Stimulated activated CD4-positive, alpha-beta T cell treated with anti-CD3 and anti-CD28 coated beads, Interleukin-15, amount 100 ng/mL, for 24 hours (primary cell): ENCODE measurements at places on chromosomes 1 and 21.

- no peak for DNase-seq
Observed at GRCh38 chr1:2956576-2956975, 64.7 kb upstream of the ACTRT2 start.

- DNase-seq: no peak
Observed at GRCh38 chr1:225914947-225915346, 9.1 kb downstream of the PYCR2 start.

- DNase-seq: no peak
Observed at GRCh38 chr1:150299716-150300115, 6.1 kb downstream of the MRPS21 start.

DNA sequence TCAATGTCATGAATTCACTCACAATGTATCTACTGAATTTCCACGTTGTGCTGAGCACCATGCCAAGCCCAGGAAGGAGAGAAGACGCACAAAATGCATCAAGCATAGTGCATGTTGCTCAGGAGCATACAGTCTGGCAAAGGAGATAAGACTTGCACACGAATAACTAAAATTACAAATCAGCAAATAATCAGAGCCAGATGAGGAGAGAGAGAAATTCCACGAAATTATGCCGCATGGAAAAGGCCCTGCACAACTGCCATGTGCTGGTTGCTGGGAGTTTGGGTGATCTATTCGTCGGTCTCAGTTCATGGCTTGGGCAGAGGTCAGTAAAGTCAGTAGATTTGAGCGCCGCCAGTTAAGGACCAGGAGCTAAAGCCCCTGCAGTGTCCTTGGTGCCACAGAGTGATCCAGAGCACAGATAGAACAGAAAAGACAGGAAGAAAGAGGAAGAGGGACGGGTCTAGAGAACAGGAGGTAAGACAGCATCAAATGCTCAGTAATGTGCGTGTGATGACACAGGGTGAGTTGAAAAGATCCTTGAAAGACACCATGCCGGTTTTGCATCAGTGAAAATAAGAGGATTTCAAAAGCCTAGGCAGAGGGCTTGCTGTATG, 55.1 kb upstream of the ZNF281 start:
- no peak for DNase-seq

DNA sequence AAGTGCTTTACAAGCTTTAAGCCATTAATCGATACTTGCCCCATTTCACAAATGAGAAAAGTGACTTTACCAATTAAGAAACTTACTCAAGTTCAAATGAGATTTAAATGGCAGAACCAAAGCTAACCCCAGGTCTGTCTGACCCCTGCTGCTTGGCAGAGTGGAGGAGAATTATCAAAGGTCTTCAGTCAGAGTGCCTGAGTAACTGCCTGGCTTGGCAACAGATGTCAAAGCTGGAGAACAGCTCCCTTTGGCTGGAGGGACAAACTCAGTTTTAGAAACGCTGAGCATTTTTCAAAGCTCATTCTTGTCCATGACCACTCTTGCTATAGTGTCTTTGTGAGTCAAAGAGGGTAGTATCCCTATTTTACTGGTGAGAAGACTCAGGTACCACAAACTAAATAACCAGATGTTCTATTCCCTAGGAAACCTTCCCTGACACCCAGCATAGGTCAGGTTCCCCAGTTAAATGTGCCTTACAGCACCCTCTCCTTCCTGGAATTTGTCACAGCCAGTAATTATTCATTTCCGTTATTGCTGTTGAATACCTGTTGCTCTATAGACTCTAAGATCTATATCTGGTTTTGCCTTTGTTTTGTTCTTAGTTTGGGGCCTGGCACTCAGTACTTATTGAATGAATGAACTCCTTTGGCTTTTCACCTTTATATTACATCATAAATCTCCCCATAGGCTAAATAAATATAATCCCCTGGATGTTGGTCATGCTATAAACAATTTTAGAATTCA, 5.0 kb upstream of the BCAR3 start:
- DNase-seq: no peak

DNA sequence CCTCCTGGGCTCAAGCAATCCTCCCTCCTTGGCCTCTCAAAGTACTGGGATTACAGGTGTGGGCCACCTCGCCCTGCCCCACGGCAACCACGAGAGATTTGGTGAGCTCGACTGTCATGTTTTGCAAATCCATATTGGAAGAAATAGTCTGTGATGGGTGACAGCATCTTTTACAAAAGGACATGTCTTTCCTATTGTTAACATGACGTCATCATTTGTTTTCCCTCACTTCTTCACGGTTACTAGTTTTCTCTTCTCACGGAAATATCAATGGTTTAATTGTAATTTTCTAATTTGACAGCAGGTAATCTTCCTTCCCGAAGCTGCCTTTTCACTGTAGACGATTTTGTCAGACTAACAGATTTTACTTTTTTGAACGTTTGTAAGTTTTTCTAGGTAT, 110.8 kb upstream of the GREM2 start:
- DNase-seq: no peak

GRCh38 chr1:149916193-149916897, 1.3 kb downstream of the SV2A start:
- no peak for DNase-seq

GRCh38 chr1:67611846-67612245, 73.2 kb upstream of the GADD45A start:
- no peak for DNase-seq

- no peak for DNase-seq
Observed at GRCh38 chr1:248631354-248632008, 3.4 kb downstream of the OR2T11 start.

- DNase-seq: no peak
Observed at GRCh38 chr1:175870217-175870616, 126.8 kb upstream of the TNR start.

- peak; percentile 72 for DNase-seq
Observed at GRCh38 chr1:42173155-42173933, 8.8 kb upstream of the GUCA2A start.

- no peak for DNase-seq
Observed at GRCh38 chr1:197659171-197659570, 116.1 kb downstream of the DENND1B start.

GRCh38 chr1:36638268-36638667, 155.6 kb upstream of the CSF3R start:
- DNase-seq: no peak

- DNase-seq: no peak
Observed at GRCh38 chr1:183226361-183226760, 40.3 kb downstream of the LAMC2 start.

DNA sequence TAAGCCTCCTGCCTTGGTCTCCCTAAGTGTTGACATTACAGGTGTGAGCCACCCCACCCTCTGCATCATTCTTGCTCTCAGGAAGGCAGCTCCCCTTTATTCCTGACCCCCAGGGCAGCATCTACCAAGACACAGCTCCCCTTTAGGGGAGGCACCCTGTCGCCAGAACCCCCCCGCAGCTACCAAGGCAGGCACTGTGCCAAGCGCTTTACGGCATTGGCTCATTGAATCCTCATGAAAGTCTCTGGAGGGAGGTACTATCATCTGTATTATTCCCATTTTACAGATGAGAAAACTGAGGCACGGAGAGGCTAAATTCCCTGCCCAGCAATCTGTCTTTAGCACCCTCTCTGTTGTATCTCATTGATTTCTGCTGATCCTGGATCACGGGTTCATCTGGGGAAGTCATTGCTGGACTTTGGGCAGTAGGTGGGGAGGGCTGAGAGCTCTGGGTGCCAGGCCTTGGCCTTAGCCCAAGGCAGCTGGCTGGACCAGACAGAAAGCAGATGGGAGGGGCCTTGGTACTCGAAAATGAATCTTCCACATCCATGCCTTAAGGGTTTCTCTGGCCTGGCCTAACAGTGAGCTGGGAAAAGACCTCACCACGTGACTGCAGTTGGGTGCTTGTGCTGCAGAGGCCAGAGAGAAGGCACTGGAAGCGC, 5.9 kb downstream of the PLOD1 start:
- DNase-seq: no peak

DNA sequence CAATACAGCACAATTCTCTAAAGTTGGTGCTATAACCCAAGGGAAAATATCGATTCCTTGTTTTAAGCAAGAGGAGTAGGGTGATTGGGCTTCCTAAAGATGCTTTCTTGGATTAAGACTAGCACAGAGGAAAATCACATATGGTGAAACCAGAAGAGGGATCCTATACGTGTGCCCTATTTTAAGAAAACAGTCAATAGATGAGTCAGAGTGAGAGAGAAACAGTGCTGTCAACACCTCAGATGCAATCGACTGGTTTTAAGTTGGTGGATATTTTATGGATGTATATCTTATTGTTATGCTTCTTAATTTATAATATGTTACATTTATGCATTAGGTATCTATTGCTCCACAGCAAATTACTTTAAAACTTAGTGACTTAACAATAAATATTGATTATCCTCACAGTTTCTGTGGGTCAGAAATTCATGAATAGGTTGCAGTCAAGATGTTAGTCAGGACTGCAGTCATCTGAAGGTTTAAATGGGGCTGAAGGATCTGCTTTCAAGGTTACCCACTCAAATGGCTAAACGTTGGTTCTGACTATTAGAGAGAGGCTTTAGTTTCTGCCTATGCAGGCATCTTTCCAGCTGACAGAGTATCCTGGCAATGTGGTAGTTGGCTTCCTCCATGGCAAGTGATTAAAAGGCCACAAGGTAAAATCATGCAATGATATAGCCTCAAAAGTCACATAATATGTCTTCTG, 61.6 kb upstream of the DEPDC1 start:
- no peak for DNase-seq

GRCh38 chr1:32767641-32768040, 49.5 kb downstream of the YARS1 start:
- DNase-seq: no peak

DNA sequence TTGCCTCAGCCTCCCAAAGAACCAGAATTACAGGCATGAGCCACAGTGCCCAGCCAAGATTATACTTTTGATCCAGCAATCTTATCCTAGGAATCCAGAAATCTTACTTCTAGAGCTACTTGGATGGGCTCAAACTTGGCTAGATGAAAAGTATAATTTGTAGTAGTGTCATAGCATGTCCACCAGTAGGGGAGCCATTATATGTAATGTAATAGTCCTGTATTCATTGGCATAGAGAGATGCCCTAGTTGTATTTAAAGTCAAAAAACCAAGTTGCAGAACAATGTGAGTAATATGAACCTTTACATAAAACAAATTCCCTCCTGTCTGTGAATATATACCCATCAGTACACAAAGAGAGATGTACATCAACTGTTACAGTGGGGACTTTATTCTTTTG, 83.9 kb downstream of the NOS1AP start:
- no peak for DNase-seq

DNA sequence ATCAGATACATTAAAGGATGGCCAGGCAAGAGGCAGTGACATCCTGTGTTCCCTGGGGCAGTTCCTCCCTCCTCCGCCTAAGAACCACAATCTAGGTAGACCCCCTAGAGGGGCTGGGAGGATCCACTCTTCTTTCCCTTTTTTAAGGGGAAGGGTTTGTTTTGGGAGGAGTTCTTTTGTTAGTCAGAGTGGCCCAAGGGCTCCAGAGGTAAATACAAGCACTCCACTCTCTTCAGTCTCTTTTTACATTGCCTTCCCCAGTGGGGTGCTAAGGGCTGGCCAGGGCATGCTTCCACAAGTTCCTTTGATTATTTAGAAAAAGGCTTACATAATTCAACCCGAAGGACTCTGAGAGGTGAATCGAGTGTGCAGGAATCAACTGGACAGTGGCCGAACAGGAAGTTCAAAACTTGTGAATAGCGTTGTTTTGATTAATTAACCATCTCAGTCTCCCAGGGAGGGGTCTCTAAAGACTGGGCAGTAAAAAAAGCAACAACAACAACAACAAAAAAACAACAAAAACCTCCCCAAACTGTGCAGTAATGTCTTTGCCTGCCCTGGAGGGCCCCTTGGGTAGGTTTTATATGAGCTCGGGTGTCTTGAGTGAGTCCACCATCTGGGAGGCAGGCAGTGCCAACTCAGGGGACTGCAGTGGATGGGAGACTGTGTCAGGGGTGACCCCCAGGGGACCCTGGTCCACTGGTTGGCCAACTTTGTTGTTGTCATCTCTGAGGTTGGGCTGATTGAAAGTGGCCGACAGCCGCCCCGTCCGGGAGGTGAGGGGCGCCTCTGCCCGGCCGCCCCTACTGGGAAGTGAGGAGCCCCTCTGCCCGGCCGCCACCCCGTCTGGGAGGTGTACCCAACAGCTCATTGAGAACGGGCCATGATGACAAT, 33.2 kb upstream of the ENO1 start:
- no peak for DNase-seq

DNA sequence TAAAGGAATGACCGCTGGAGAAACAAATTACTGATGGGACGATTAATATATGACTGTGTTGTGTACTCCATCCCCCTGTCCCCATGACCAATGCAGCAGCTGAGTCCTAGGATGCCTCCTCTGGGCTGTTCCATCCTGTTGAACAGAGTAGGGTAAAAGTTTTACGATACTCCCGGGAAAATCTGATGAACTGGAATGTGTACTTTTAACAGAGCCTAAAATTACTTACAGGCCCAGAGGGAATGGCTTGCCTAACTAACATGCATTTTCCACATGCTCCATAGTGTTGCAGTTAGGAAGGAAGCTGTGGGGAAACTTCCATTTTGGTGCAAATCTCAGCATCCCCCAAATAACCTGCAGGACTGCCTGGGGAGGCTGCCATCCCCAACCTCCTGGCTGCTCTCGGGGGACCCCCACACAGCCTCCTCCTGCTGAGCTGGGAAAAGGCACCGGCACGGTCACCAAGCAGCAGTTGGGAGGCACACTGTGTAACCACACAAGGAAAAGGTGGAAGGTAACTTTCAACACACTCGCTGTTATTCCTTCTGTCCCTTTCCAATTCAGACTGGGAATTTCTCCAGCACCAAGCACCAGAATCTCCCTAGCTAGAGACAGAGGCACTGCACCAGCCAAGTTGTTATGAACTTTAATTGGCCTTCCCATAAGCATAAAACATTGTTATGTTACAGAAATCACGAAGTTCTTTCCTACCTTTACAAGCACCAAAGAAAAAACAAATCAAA, 97.2 kb downstream of the BCAR3 start:
- no peak for DNase-seq

GRCh38 chr1:46714976-46715375, 3.9 kb downstream of the EFCAB14 start:
- DNase-seq: no peak

DNA sequence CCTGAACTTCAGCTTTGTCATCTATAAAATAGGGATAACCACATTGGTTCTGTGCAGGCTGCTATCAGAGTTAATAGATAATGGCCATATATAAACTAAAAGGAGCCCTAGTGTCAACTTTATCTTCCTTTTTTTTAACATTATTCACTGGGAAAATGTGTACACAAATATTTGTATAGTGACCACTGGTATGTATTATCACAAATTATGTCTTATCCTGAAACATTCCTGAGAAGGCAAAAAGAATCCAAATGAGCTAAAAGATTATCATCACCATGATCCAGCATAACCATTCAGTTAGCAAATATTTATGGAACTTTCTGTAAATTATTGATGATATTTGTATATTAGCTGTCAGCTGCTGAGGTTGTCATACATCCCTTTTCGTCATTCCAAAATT, 16.6 kb downstream of the ANGPTL3 start:
- DNase-seq: no peak

- no peak for DNase-seq
Observed at GRCh38 chr1:200949626-200950025, 54.9 kb downstream of the INAVA start.
